ENCODE measurements at places on chromosomes 6 and 20. TPM values are rescaled to one million over a fixed set of nuclear protein-coding genes. Genes with fewer than 3 reads are reported as not detected.

Gene COL11A2
- total RNA-seq, result 7.6 TPM

Gene ADNP
- total RNA-seq, result 35.9 TPM

Gene APOM
- 0.19 TPM for total RNA-seq

Gene AKAP12
- 126 TPM for total RNA-seq

Gene SCGN
- total RNA-seq, result not detected

Gene HCRTR2
- not detected for total RNA-seq

Gene TMEM244
- total RNA-seq, result 0.75 TPM

Gene PLAGL2
- 3.9 TPM for total RNA-seq

Gene PACSIN1
- total RNA-seq, result 0.04 TPM

Measured in A375 (cell line).